Thymus (tissue), 14 donors: ENCODE measurements at places on chromosomes 2 and 18.

DNA sequence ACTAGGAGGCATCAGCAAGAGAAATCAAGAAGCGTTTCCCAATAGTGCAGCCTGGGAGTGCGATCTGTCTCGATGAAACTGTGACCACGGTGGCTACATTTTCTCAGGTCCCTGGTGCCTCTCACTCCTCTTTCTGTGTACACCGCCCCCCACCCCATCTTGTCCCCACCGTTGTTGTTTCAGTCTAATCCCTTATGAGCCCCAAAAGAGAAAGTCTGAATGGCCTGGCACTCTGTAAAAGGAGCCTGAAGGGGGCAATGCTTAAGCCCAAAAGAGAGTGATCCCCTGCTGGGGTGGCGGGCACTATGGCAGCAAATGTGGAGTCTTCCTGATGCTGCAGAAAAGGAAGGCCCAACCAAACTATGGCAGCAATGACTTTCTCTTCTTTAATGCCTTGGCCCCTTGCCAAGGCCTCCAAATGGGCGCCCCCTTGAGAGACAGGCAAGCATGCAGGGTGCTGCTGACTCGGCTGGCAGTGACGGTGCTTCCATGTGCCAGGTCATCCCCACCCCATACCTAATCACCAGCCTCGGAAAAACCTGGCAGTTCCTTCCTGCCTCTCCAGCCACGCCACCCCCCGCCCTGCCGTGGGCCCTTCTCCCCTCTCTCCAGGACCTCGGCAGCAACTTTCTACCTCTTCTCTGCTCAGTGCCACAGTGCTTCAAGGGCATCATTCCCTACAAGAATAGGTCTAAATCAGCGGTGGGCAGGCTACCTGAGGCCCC, 123.0 kb downstream of the CYP26B1 start:
- no peak for DNase-seq

DNA sequence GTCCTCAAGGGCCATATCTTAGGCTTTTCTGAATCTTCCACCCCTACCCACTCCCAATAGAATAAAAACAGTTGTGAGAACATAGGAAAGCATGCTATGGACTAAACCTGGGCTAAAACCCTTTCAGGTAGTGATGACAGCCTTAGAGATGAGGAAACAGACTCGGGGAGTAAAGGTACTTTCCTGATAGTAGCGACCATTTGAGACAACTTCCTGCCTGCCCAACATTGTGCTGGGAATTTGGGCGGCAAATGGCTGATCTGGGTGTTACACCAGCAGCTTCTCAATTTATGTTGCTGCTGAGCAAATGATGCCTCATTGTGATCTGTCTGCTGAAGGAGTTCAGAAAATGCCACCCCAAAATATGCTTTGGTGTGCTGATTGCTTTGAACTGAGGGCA, 66.6 kb downstream of the TMEM17 start:
- DNase-seq, result no peak

GRCh38 chr2:239821694-239822075, 203.5 kb downstream of the NDUFA10 start:
- no peak for DNase-seq

GRCh38 chr2:190088917-190089316, 26.4 kb upstream of the MSTN start:
- DNase-seq, result peak; percentile 53

GRCh38 chr18:986051-986450, 81.4 kb downstream of the ADCYAP1 start:
- DNase-seq, result no peak

GRCh38 chr2:24842081-24843050, 49.1 kb downstream of the CENPO start:
- no peak for DNase-seq

- DNase-seq, result no peak
Observed at GRCh38 chr2:20621366-20622295, 29.3 kb downstream of the HS1BP3 start.

GRCh38 chr2:164975891-164976290, 20.6 kb upstream of the SLC38A11 start:
- DNase-seq, result no peak

DNA sequence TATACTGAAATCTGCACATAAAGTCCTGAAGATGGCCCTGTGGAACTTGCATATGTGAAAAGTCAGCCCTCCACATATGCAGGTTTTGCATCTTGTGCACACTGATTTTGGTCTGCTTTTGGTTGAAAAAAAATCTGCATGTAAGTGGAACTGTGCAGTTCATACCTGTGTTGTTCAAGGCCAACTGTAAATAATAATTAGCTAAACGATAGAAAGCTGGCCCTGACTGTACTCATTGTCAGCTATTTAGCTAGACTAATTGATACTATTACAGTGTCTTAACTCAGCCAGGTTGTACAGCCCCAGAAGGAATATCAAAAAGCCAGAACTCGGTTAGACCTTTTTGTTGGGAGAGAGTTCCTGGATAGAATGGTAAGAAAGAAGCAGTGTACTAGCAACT, 54.5 kb downstream of the EHBP1 start:
- no peak for DNase-seq

GRCh38 chr2:69013840-69014821, 1.2 kb downstream of the ANTXR1 start:
- DNase-seq, result no peak

DNA sequence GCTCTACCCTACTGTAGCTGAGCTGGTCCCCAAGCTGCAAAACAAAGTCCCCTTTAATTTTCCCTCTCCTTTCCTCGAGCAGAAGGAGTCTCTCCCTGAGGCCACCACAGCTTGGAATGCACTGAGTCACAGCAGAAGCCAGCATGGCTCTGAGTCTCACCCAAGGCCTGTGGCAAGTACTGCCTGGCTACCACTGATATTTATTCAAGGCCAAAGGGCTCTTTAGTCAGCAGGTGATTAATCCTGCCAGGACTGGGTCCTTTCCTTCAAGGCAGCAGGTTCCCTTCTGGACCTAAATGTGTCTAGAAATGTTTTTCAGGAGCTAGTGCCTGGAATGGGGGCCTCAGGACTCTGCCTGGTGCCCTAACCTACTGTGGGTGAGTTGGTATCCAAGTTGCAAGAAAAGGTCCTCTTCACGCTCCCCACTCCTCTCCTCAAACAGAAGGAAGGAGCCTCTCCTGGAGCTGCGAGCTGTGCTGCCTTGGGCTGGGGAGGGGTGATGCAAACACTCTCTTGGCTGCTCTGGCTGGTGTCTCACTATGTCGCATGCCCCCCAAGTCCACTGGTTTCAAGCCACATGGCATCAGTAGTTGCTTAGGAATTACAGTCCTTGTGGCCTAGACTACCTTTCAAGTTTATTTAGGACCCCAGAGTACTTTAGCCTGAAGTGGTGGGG, 53.4 kb downstream of the CD28 start:
- no peak for DNase-seq

GRCh38 chr2:173254659-173255058, 100.0 kb upstream of the CDCA7 start:
- no peak for DNase-seq

DNA sequence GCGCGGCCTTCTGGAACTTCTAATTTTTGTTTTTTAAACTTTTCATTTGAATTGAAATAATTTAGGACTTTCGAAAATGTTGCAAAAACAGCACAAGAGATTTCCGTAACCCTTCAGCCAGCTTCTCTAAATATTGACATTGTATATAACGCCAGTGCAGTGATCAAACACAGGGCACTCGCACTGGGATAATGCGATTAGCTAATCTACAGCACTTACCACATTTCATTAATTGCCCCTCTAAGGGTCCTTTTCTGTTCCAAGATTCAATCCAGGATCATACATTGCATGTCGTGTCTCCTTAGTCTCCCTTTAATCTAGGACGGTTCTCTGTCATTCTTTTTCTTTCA, 343 bp upstream of the CD302 start:
- no peak for DNase-seq

DNA sequence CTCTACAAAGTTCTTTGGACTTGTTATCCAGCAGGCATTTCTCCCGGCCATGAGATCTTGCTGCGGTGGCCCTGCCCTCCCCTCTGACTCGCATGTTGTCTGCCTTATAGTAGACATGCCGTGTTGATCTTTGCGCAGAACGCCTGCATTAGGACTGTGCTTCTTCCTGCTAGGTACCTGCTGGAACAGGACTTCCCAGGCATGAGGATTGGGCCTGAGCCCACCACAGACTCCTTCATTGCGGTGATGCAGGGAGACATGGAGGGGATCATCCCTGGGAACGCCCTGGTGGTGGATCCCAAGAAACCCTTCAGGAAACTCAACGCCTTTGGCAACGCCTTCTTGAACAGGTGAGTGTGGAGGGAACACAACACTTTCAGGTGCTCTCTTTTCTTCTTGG, 10.1 kb downstream of the EHD3 start:
- no peak for DNase-seq

DNA sequence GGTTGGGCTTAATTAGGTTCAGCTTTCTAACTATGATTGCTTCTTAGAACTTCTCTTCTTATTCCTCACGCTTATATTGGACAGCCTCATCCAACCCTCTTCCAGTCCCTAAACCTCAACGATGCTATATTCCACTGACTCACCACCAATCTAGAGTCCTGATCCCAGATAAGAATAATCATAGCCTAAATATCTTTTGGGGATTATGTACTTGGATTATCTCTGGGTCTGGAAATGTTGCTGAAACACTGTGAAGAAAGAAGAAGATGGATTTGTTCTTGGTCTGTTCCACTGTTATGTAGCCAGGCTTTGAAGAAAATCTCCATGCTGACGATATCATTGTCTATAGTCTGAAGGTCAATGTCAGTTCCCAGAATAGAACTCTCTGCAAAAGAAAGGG, 26.9 kb downstream of the DOK1 start:
- no peak for DNase-seq

- no peak for DNase-seq
Observed at GRCh38 chr2:75311993-75312392, 112.7 kb upstream of the TACR1 start.

GRCh38 chr18:35478520-35479435, 19.0 kb downstream of the INO80C start:
- no peak for DNase-seq

- no peak for DNase-seq
Observed at GRCh38 chr2:130806370-130806769, 30.3 kb upstream of the ARHGEF4 start.

GRCh38 chr2:19667085-19667484, 234.7 kb downstream of the TTC32 start:
- DNase-seq, result no peak

GRCh38 chr2:20514596-20515269, 67.9 kb downstream of the RHOB start:
- no peak for DNase-seq

GRCh38 chr2:203242518-203242917, 3.7 kb downstream of the CYP20A1 start:
- DNase-seq, result no peak

DNA sequence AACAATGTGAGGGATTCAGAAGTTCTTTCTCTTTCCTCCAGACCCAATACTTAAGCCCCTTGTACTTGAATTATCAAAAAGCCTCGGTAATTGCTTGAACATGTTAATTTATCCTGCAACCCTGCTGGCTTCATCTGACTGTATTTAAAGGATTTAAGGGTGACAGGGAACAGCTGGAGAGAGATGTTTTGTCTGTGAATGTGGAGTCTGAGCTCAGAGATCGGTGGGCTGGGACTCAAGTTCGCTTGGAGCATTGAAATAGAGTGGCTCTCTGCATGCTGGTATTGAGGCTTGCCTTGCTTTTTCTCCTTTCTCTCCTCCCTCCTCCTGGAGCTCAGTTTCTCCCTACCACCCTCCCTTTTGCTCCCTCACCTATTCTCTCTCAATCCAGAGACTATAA, 73.6 kb downstream of the BOD1L2 start:
- DNase-seq, result no peak

GRCh38 chr18:26710470-26711096, 154.9 kb downstream of the AQP4 start:
- peak; percentile 54 for DNase-seq

- peak; percentile 61 for DNase-seq
Observed at GRCh38 chr2:221420245-221420644, 151.9 kb downstream of the EPHA4 start.
